AG08396 (cell line): ENCODE measurements at places on chromosomes 1 and 21.

- peak; percentile 75 for DNase-seq
These were observed 16.9 kb upstream of the MCL1 start for GRCh38 chr1:150596095-150596892.

- no peak for DNase-seq
These were observed 5.8 kb downstream of the PUSL1 start for GRCh38 chr1:1314237-1314586.

DNA sequence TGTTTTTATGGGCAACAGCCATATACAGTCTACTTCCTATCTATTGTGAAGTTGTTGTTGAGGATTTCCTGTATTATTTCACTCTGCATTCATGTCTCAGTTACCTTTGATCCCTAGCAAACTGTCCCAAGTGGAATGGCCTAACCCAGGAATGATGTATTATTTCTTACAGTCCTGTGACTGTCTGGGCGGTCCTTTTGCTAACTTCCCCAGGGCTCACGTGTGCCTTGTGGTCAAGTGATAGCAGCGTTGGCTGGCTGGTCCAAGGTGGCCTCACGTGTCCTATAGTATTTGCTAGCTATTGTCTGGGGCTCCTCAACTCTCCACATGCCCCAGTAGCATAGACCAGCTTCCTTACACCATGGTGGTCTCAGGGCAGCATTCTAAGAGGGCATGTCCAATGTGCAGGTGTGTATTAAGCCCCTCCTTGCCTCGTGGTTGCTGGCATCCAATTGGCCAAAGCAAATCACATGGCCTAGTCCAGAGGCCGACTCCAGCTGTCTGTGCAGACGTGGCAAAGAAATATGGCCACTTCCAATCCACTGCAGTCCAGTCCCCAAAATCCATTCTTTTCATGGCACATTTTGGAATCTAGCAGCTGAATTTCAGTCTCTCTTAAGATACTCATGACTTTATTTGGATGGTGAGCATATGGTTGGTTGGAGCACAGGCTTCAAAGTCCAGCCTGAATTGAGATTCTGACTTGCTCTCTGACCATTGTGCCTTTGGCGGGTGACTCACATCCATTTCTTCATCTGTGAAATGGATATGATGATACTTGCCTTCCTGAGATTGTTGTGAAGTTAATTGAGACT is 94.1 kb downstream of the GALNT2 start:
- no peak for DNase-seq

GRCh38 chr1:212118872-212119260 is 83.3 kb downstream of the DTL start:
- no peak for DNase-seq

- DNase-seq: no peak
These were observed 68.0 kb downstream of the PRKAA2 start for GRCh38 chr1:56713112-56713511.

DNA sequence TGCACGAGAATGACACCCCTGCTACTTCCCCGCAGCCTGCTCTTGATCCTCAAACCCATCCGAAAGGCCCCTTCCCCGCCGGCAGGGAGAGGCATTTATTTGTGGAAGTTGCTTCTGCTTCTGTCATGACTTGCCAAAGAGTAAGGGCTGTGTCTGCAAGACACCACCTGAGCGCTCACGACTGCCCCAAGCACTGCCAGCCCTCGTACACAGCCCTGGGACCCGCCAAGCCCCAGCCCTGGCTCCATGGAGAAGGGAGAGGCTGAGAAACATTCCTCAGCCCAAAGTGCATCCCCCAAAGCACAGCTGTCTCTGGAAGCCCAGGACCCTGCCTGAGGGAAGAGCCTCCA is 6.3 kb upstream of the TPRG1L start:
- DNase-seq: no peak

DNA sequence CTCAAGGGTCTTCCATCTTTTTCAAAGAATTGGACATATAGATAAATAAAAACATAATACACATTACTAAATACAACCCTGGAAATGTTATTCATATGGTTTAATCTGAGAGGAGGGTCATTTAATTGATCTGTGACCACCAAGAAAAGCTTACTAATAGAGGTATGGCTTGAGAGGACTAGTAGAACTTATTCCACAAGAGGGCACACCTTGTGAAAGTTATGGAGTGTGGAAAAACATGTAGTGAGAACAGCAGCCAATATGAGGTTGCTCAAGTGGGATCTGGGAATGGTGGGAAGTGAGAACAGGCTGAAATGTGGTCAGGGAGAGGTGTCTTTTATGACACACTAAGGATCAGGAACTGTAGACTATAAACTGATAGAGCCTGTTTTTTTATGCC is 973.5 kb upstream of the B3GALT2 start:
- DNase-seq: no peak

GRCh38 chr1:88774151-88774556 is 90.1 kb downstream of the PKN2 start:
- DNase-seq: no peak

DNA sequence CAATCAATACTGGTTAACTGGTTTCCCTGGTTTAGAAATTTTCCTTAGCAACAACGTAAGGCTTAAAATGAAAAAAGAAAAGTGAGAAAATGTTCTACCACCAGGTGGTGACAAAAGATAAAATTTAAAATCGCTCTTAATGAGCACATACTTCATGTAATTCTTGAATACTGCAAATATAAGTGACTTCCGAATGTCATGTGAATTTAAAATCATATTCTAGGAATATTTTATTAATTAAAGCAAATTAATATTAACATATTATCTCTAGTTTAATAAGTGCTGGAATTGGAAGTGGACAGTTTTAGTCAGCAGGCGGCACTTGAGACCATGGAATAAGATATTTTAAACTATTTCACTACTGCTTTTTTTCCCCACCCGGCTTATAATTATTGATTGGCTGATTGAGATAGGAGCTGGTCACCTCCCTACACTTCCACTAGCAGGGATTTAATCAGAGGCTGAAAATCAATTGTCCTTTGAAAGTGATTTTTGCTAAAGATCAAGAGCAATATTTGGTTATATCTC is 5.0 kb upstream of the ADAMTS1 start:
- DNase-seq: peak; percentile 19

- DNase-seq: peak; percentile 15
These were observed 91.9 kb upstream of the SSX2IP start for GRCh38 chr1:84781946-84782771.

GRCh38 chr1:1540090-1540817 is at the start of gene TMEM240:
Gene TMEM240, minus strand, starts transcription at chr1:1540624. Its CDS starts 278 bp downstream, at chr1:1540346.
- peak; percentile 96 for DNase-seq

DNA sequence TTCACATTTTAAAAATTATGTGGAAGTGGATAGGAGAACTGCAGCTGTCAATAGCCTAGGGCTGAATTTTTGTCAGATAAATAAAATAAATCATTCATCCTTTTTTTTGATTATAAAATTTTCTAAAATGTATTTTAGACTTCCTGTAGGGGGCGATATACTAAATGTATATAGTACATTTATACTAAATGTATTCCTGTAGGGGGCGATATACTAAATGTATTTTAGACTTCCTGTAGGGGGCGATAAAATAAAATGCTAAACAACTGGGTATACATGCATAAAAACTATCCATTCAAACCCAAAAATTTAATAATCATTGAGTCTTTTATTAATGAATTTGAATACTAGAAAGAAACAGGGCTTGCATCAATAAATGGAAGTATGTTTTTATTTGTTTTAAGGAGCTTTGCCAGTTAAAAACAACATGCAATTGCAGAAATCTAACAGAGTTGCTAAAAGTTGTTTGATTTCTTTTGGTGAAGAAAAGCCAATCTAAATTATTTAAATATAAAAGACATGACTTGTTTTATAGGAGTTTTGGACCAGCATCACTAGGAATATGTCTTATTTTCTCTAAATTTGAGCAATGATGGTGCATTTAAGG is 31.4 kb downstream of the CLCA1 start:
- DNase-seq: no peak

- no peak for DNase-seq
These were observed 59.6 kb downstream of the FMN2 start for GRCh38 chr1:240151136-240151735.

DNA sequence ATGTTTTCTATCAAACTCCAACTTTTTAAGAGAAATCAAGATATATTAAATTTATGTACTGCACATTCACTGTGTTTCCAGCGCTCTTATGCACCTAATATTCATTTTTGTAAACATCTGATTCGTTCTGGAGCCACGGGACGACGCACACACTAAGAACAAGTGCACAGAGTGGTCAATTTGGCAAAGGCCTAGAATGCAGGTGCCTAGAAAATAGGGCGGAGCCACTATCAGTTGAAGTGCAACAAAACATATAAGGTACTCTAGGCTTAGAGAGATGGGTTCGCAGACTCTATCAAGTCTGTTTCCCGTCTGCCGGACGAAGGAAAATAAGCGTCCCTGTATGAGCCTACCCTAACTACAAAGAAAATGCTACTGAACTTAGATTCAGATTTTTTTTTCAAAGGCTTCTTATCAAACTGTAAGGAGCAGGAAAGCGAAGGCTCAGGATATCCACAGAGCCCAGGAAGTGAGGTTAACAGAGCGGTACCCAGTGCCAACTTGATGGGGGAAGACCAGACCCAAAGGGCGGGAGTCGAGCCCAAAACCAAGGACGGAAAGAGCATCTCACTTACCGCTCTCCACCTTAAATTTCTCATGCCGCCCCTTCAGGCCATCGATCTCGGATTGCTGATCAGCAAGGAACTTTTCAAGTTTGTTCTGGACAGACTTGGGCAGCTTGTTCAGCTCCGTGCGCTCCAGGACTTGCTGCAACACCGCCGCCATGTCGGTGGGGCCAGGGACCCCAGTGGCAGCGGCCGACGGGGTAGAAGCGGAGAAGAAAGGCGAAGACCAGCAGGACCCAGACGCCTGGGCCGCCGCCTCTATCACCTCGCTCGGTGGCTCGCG is 526 bp downstream of the TPR start:
- peak; percentile 26 for DNase-seq
